ENCODE measurements at places on chromosomes 4 and X. TPM values are rescaled to one million over a fixed set of nuclear protein-coding genes. Genes with fewer than 3 reads are reported as not detected.

GRCh38 chr4:159950707-159951106 is 847.8 kb downstream of the RAPGEF2 start:
- DNase-seq = no peak

DNA sequence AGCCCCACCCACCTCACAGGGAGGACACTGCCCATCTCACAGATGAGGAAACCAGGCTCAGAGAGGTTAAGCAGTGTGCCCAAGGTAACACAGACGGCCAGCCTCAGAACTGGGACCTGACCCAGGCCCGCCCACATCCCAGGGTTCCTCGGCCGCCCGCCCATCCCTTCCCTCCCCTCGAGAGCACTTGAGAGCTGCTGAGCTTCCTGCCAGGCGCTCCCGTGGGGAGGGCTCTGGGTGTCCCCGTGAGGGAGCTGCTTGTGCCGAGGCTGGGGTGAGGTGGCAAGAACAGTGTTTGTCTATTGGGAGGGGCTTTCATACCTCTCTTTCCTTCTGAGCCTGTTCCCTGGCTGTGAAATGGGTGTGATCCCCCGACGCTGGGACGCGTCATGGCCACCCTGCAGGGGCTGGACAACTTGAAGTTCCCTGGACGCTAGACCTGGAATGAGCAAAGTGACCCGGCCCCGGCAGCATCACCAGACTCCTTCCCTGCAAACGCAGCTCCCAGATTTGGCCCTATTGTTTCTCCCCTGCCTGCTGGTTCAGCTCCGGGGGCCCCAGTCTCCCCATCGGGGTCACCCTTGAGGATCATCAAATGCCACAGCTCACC is 204.9 kb downstream of the AFAP1 start:
- DNase-seq = no peak

DNA sequence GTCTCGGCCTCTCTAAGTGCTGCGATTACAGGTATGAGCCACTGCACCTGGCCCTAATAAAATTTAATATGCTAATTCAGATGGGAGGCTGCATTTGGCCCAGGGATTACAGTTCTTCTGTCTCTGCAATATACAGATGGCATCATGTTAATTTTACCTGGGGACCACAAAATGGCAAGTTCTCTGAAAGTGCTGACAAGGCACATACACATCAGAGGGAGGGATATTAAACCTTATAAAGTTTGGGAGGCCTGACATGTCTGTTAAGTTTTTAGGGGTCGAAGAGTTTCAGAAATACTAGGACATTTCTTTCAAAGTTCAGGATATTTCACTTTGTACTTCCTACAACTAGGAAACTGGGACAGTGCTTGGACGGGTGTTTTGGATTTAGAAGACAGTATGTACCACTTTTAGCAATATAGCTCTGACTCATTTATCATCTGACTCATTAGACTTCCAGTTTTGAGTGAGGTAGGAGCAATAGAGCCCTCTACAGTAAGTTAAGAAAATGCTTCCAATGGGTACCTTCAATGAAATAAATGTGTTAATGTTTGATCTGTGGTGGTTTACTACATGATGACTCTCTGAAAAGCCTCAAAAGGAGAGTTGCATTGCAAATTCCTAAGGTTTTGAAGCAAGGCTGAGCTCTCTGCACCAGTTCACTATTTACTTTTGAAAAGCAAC is 981.0 kb upstream of the HS3ST1 start:
- peak; percentile 41 for DNase-seq

- DNase-seq = no peak
These were observed 525.3 kb upstream of the MAGEB2 start for GRCh38 chrX:29690061-29690460.

DNA sequence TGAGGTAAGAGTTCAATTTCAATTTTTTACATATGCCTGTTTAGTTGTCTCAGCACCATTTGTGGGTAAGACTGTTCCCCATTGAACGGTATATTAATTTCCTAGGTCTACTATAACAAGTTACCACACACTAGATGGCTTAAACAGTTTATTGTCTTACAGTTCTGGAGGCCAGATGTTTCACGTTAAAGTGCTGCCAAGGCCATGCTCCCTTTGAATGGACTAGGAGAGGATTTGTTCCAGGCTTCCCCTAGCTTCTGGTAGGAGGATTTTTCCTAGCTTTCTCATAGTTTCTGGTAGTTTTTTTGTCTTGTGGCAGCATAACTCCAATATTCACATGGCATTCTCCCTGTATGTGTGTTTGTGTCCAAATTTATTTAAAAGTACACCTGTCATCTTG is 149.3 kb upstream of the CYSLTR1 start:
- DNase-seq = no peak

GRCh38 chr4:791898-792625 is 33.9 kb downstream of the CPLX1 start:
- DNase-seq = peak; percentile 48

ASMT gene
- not detected for total RNA-seq

DNA sequence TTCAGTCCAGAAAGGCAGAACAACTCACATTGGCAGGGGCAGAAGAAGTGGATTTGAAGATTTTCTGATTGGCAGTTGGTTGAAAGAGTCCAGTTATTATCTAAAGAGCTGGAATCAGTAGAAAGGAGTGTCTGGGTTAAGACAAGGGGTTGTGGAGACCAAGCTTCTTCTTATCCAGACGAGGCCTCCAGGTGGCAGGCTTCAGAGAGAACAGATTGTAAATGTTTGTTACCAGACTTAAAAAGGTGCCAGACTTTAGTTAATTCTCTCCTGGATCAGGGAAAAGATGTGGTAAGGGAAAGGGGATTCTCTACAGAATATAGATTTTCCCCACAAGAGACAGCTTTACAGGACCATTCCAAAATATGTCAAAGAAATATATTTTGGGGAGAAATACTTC is 36.7 kb upstream of the TLR3 start:
- no peak for DNase-seq

ATOH1 gene
- total RNA-seq = not detected

ANOS1 gene
- 0.22 TPM for total RNA-seq
